ENCODE measurements at places on chromosomes 4 and X.

DNA sequence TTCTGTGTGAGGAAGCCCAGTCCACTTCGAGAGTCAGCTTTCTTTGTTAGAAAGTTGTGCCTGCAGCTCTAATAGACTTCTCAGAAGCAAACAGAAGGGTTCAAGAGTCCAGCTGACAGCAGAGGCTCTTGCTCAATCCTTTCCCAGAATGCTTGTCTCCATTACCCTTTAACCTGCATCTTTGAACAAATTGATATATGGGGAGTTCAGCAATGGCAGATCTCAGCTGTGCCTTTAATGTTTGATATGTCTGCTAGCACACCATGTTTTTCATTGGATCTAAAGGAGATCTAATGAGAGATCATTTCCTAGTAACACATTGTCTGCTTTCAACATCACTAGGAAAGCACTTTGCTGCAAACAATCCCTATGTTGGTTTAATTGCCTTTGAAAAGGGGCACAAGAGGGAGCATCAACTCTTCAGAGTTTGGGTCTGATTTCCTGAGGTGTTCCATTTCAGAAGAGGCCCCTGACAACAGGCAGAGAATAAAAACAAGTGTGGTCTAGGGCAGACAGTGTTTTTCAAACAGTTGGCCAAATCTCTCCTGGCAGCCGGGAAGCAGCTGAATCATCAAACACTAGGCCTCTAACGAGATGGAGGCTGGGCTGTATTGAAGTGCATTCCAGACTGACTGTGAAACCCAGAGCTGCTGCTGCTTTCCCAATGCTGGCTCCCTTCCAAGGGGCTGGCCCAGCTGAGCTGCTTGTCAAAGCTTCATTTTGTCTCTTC, 55.5 kb downstream of the LUZP4 start:
- DNase-seq, result peak; percentile 94

GRCh38 chr4:151702256-151702655, 58.6 kb downstream of the GATB start:
- DNase-seq, result no peak

GRCh38 chrX:41033299-41033698, 51.9 kb upstream of the USP9X start:
- peak; percentile 3 for DNase-seq

DNA sequence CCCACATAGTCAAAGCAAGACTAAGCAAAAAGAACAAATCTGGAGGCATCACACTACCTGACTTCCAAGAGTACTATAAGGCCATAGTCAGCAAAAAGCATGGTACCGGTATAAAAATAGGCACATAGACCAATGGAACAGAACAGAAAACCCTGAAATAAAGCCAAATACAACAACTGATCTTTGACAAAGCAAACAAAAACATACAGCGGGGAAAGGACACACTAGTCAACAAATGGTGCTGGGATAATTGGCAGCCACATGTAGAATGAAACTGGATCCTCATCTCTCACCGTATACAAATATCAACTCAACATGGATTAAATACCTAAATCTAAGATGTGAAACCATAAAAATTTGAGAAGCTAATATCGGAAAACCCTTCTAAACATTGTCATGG, 819.3 kb upstream of the FRG1 start:
- no peak for DNase-seq

DNA sequence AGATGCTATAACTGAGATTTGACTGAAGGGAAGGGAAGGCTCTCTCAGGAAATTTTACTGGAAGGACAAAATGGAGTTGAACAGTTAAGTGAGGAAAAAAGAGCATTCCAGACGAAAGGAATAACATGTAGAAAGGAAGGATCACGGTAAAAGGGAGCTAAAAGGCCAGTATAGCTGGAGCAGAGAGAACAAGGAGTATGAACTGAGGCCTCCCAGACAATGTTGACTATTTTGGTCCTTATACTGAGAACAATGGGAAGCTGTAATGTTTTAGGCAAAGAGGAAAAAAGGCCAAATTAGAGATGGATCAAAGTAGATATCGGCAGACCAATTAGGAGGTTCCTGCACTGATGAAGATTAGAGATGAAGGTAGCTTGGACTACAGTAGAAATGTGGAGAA, 26.8 kb upstream of the SCD5 start:
- DNase-seq, result no peak

DNA sequence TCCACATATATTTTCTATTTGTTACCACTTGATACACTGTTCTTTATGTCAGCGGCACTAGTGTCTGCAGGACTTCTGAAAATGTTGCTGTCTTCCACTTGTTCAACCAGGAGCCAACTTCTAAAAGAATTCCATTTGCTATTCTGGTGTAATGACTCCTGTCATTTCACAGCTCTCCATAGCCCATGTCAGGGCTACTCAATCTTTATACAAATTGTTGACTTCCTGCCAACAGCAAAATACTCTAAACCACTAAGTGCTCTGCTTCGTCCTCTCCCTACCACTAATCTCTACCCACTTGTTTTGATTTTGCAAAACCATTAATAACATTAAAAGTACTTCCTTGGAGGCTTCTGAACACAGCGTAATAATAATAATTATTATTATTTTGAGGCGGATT, 7.2 kb downstream of the CTSO start:
- no peak for DNase-seq

DNA sequence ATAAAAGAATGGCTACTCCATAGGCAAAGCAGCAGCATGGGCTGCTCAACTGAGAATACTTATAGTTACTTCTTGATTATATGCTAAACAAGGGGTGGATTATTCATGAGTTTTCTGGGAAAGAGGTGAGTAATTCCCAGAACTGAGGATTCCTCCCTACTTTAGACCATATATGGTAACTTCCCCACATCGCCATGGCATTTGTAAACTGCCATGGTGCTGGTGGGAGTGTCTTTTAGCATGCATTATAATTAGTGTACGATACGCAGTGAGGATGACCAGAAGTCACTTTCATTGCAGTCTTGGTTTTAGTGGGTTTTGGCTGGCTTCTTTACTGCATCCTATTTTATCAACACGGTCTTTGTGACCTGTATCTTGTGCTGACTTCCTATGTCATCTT, 141.5 kb downstream of the MAGEB17 start:
- DNase-seq, result no peak

DNA sequence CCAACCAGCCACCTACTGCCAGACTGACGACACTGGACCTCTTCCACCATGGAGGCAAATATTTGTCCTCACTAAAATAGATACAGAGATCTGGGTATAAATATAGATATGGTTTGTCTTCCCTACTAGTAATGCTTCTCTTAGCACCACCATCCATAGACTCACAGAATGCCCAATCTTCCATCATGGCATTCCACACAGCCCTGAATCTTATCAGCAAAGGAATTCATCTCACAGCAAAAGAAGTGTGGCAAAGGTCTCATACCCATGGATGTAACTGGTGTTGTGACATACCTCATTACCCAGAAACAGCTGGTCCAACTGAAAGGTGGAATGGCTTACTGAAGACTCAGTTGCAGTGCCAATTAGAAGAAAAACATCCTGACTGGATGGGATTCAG, 47.2 kb upstream of the HS6ST2 start:
- no peak for DNase-seq

- DNase-seq, result no peak
These were observed 1132.9 kb downstream of the RAPGEF2 start for GRCh38 chr4:160235771-160236170.

DNA sequence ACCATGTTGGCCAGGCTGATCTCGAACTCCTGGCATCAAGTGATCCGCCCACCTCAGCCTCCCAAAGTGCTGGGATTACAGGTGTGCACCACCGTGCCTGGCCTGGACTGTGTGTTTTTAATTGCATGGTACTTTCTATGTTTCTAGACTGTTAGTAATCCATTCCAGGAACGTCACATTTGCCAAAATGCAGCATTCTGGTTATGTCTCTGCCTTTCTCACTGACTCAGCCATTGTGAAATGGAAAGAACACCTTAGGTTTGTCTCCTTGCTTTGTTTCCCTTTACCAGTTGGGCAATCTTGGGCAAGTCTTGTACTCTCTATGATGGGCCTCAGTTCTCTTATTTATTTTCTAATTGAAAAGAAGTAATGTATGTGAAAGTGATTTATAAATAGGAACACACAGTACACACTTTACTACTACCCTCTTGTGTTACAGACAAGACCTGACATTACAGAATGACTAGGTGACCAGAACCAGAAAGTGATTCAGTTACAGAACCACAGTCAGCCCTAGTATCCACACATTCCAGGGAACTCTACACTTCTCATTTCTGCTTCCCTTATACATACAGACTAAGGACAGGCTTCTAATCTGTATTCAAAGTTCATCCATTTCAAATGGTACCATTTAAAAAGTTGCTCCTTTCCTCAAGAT, 187.1 kb downstream of the MGST2 start:
- DNase-seq, result no peak

- DNase-seq, result no peak
These were observed 63.9 kb upstream of the HOPX start for GRCh38 chr4:56745042-56745441.

DNA sequence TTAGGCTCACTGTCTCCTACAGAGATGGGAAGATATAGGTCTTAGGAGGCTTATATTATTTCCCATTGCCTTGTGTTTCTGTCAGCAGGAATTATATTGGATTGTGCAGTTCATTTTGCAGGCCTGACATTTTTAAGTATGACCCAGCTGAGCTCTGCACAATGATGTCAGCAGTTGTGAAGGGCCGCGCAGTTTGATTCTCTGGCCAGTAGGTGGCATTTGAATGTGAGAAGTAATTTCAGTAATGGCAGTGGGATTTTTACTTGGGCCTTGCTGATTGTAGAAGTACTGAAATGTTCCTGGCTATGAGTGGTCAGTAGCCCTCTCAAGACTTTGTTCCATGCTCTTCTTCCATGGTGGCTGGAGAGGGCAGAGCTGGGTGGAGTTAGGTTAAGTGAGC, 247.2 kb upstream of the MTMR8 start:
- no peak for DNase-seq

GRCh38 chrX:141341341-141341740, 99.0 kb upstream of the SPANXC start:
- peak; percentile 47 for DNase-seq

DNA sequence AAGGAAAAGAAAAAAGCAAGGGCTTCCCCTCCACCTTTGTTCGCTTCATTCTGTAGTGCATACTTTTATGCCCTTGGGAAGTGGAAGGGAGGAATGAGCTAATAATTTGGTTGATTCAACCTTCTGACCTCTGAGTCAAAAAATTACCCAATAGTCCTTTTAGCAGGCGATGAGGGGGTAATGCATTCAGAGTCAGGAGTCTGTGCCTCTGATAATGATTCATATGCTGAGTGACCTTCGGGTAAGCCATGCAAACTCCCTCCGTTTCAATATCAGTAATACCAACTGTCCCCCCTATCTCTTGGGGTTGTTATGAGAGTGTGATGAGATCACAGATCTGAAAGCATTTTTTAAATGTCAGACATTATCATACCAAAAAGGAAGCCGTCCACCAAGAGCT, 41.6 kb upstream of the ACSL4 start:
- peak; percentile 70 for DNase-seq

GRCh38 chr4:106707776-106708463, 328.2 kb downstream of the DKK2 start:
- no peak for DNase-seq

GRCh38 chr4:3788366-3788660, 22.1 kb downstream of the ADRA2C start:
- DNase-seq, result no peak

GRCh38 chr4:37788819-37789218, 37.7 kb upstream of the PGM2 start:
- no peak for DNase-seq
